Stimulated activated CD8-positive, alpha-beta memory T cell treated with anti-CD3 and anti-CD28 coated beads, Interleukin-4, amount 100 ng/mL, for 48 hours (primary cell): ENCODE measurements at places on chromosomes 4 and X.

DNA sequence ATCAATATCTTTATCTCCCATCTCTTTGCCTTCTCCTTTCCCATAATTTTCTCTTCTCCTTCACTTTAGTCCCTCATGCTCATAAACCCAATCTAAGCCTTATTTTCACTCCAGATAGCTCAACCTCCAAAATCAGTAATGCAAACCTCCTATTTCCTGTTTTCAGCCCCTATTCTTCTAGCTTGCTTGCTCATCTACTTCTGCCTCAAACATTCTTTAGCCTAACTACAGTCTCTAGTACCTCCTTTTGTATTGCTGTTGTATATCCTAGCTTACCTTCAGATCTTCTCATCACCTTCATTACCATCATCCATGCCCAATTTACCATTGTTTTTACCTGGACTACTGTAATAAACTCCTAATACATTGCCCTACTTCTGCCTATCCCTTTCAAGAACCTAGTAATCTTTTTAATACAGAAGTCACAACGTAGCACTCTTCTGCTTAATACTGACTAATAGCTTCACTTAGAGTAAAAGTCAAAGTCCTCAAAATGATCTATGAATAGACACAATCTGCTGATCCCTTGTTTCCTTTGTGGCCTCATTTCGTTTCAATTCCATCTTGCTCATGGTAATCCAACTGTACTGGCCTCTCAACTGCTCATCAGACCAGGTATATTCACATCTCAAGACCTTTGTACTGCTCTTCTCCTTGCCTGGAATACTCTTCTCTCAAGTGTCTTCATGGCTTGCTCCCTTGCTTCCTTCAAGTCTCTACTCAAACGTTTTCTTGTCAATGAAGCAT is 123.4 kb downstream of the FAM13A start:
- no peak for DNase-seq

DNA sequence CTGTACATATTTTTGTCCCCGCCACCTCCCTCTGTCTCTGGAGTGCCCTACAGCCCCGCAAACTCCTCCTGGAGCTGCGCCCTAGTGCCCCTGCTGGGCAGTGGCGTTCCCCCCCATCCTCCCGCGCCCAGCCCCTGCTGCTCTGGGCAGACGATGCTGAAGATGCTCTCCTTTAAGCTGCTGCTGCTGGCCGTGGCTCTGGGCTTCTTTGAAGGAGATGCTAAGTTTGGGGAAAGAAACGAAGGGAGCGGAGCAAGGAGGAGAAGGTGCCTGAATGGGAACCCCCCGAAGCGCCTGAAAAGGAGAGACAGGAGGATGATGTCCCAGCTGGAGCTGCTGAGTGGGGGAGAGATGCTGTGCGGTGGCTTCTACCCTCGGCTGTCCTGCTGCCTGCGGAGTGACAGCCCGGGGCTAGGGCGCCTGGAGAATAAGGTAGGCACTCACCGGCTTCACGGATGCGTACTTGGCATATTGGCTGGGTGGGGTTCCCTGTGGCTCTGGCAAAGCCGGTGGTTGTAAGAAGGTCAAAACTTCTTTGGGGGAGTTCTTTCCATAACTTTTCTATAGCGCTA is 653 bp downstream of the HHIP start:
- DNase-seq, result peak; percentile 29

DNA sequence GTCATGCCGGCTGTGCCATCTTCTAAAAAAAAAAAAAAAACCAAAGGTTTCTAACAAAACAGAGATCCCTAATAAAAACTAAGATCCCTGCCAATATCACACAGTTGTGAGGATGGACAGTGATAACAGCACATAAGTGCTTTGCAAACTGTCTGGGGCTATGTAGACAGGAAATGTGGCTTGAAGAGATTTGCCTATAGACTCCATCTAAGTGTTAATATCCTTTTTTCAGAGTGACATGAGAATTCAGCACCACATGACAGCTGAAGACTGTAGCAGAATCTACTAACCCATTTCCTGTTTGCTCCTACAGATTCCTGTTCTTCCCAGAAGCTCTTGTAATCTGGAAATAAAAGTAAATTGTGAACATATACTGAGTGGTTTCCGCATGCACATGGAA is 215.4 kb downstream of the KDR start:
- DNase-seq, result no peak

DNA sequence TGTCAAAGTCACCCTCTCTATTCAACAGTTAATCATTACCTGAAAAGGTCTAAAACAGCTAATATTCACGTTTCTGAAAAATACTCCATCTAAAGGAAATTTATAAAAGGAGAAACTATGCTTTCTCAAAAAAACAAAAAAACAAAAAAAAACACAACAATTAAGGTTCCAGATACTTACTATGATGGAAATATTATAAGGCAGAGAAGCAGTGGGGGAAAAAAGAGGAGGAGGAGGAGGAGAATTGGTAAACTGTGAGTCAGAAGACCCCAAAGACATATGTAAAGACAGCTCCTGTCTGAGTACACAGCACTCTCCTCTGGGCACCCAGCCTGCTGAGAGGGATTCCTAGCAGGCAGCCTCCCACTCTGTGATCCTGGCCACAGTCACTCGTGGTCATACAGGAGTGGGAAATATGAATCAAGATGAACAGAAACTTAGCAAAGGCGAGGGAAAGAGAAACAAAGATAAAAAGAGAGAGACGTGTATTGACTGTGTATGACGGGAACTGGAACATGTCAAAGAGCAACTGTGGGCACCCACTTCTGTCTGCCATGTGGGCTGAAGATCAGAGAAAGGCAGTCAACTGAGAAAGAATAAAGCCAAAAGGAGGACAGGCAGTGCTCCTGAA is 12.5 kb downstream of the KLHL15 start:
- DNase-seq, result peak; percentile 62

GRCh38 chr4:135492439-135492838 is 1290.8 kb upstream of the PABPC4L start:
- DNase-seq, result no peak
